ENCODE measurements at places on chromosomes 2 and 18. TPM values are rescaled to one million over a fixed set of nuclear protein-coding genes. Genes with fewer than 3 reads are reported as not detected.

DNA sequence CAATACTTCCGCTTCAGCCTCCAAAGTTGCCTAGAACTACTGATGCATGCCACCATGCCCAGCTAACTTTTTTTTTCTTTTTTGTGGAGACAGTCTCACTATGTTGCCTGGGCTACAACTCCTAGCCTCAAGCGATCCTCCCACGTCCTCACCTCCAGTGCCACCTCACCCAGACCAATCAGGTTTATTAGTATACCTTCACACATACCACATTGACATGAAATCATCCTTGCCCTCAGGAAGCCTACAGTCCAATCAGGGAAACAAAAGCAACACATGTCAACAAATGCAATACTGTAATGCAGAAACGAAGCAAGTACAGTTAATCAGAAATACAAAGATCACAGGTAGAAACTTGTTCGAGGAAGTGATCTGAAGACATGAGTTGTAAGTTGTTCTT, 4.0 kb downstream of the TRIP12 start:
- no peak overlapping the region for H3K27ac ChIP-seq
- DNase-seq: no peak
- peaks cover 16% of the 10 kb centered on the region for H3K36me3 ChIP-seq
- no peaks in the 10 kb centered on the region for H3K27me3 ChIP-seq
- peaks cover 6% of the 10 kb centered on the region for H3K4me1 ChIP-seq

GRCh38 chr2:229868794-229869193, 53.0 kb downstream of the TRIP12 start:
- peaks cover 3% of the 10 kb centered on the region for H3K36me3 ChIP-seq
- peaks cover 19% of the 10 kb centered on the region for H3K4me1 ChIP-seq
- H3K27me3 ChIP-seq: no peaks in the 10 kb centered on the region
- no peak overlapping the region for H3K27ac ChIP-seq

GRCh38 chr2:71595569-71595968, 142.2 kb downstream of the DYSF start:
- DNase-seq: no peak
- no peak overlapping the region for H3K27ac ChIP-seq
- H3K36me3 ChIP-seq: no peaks in the 10 kb centered on the region
- no peaks in the 10 kb centered on the region for H3K4me1 ChIP-seq
- H3K27me3 ChIP-seq: no peaks in the 10 kb centered on the region
- H3K4me3 ChIP-seq: no peak overlapping the region

DNA sequence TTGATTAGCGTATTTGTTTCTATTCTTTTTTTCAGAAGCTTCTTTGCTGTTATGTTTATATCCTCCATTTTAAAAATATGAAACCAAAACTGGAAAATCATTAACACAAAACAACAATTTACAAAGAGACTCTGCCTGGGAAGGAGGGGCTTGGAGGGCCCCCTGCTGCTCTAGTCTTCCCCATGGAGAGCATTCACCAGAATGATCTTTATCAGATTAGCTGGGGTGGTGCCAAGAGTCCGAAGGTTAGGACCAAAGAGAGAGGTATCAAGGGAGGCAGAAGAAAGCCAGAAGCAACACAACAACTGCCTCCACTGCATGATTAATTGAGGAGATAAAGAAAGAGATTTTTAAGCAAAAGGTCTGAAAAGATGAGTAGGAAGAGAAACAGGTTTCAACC, 218.6 kb downstream of the IRS1 start:
- no peaks in the 10 kb centered on the region for H3K36me3 ChIP-seq
- DNase-seq: no peak
- no peaks in the 10 kb centered on the region for H3K27me3 ChIP-seq
- no peak overlapping the region for H3K27ac ChIP-seq
- no peak overlapping the region for H3K4me3 ChIP-seq
- peaks cover 3% of the 10 kb centered on the region for H3K4me1 ChIP-seq

- H3K27ac ChIP-seq: no peak overlapping the region
- DNase-seq: peak; percentile 77
- H3K36me3 ChIP-seq: no peaks in the 10 kb centered on the region
- H3K4me1 ChIP-seq: no peaks in the 10 kb centered on the region
These were observed 59.8 kb upstream of the SLC38A11 start for GRCh38 chr2:165015052-165015642.

- H3K36me3 ChIP-seq: peaks cover 9% of the 10 kb centered on the region
- DNase-seq: peak; percentile 89
- H3K4me1 ChIP-seq: peaks cover 42% of the 10 kb centered on the region
- H3K27ac ChIP-seq: peak overlapping the region; percentile 96
- no peaks in the 10 kb centered on the region for H3K27me3 ChIP-seq
These were observed 209.7 kb downstream of the TMX3 start for GRCh38 chr18:68505178-68505574.

DNA sequence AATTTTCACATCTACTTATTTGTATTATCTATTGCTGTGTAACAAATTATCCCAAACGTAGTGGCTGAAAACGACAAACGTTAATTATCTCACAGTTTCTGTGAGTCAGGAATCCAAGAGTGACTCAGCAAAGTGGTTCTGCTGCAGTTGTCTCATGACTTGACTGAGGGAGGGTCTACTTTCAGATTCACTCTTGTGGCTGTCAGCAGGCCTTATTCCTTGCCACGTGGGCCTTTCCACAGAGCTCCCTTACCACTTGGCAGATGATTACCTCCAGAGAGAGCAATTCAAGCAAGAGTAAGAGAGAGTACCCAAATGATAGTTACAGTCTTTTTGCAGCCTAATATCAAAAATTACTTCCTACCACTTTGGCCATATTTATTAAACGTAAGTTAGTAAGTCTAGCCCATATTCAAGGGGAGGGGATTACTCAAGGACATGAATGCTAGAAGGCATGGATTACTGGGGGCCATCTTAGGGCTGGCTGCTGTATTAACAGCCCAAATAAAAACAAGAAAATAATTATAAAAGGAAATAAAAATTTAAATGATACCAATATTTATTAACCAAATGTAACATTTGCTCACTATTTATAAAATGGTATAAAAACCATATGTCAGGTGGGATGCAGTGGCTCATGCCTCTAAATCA, 48.7 kb upstream of the NBEAL1 start:
- H3K4me1 ChIP-seq: peaks cover 5% of the 10 kb centered on the region
- no peak overlapping the region for H3K27ac ChIP-seq
- H3K36me3 ChIP-seq: no peaks in the 10 kb centered on the region
- H3K4me3 ChIP-seq: no peak overlapping the region
- H3K27me3 ChIP-seq: no peaks in the 10 kb centered on the region

DNA sequence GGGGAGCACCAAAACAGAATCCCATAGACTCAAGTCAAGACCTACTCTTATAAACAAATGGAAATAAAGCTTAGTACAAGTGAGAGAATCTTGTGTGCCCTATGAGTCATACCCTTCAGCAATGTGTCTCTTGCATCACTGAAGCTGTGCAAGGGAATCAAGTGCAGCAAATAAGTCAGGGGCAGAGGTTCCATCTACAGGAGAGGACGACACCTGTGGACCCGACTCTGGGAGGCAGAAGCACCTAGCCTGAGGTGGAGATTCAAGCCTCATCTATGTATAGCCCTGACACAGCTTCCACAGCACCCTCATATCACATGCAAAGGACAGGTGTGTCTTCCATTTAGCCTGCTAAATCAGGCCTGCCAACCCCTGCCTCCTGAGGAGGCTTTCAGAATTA, 298.2 kb downstream of the CNTNAP5 start:
- no peaks in the 10 kb centered on the region for H3K36me3 ChIP-seq
- H3K27ac ChIP-seq: no peak overlapping the region
- no peak for DNase-seq
- H3K4me1 ChIP-seq: no peaks in the 10 kb centered on the region

DNA sequence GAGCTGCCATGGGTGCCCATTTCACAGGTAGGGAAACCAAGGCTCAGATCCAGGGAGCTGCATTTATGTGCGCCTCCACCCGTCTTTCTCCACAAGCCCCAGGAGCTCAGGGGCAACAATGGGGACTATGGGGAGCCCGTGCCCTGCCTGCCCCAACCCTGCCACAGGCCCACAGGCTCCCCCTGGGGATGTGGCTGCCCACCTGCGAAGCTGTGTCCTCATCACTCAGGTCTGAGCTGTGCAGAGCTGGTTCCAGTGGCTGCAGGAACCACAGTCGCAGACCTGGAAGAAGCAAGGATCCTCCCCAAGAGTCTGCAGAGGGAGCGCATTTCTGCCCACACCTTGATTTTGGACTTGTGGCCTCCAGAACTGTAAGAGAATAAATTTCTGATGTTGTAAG, 9.8 kb downstream of the TEKT4 start:
- H3K4me1 ChIP-seq: no peaks in the 10 kb centered on the region
- peaks cover 13% of the 10 kb centered on the region for H3K27me3 ChIP-seq
- no peaks in the 10 kb centered on the region for H3K36me3 ChIP-seq
- DNase-seq: no peak
- no peak overlapping the region for H3K4me3 ChIP-seq
- H3K27ac ChIP-seq: no peak overlapping the region

DNA sequence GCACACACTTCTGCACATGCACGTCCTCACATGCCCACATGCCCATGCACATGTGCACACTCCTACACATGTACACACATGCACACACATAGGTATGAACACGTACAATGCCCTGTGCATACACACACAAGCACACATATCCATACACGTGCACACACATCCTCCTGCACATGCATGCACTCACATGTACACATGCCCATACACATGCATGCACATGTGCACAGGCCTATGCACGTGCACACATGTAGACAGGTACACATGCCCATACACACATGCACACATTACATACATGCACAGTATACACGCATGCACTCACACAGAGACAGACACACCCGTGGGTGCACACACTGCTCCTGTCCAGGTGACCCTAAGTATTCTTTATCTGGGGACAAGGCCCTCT, 34.3 kb downstream of the GPC1 start:
- DNase-seq: no peak
- H3K4me3 ChIP-seq: no peak overlapping the region
- no peaks in the 10 kb centered on the region for H3K4me1 ChIP-seq
- no peaks in the 10 kb centered on the region for H3K27me3 ChIP-seq
- no peak overlapping the region for H3K27ac ChIP-seq

- H3K27ac ChIP-seq: no peak overlapping the region
- peaks cover 2% of the 10 kb centered on the region for H3K4me1 ChIP-seq
- H3K36me3 ChIP-seq: no peaks in the 10 kb centered on the region
- no peak for DNase-seq
- no peak overlapping the region for H3K4me3 ChIP-seq
These were observed 68.7 kb upstream of the MC2R start for GRCh38 chr18:13984080-13984479.

DNA sequence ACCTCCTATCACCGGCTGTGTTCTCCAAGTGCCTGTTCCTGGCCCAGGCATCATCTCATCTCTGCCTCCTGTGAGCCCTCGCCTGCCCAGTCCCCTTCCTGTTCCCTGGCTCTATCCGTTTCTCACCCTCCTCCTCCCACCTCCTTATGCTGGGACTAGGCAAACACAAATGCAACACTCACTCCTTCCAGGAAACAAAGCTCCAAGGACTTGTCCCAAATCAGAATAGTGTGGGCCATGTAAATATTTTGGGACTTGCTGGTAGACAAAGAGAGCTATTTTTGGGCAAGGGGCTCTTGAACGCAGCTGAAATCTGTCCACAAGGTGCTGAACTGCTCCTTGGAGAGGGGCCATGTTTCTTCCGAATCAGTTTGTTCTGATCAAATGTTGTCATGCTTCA, 25.3 kb downstream of the MBP start:
- H3K27me3 ChIP-seq: no peaks in the 10 kb centered on the region
- no peak for DNase-seq
- peaks cover 11% of the 10 kb centered on the region for H3K4me1 ChIP-seq

- no peaks in the 10 kb centered on the region for H3K36me3 ChIP-seq
- H3K27me3 ChIP-seq: no peaks in the 10 kb centered on the region
- no peak for DNase-seq
- H3K27ac ChIP-seq: no peak overlapping the region
These were observed 636.9 kb downstream of the LRP1B start for GRCh38 chr2:141493936-141494335.

DNA sequence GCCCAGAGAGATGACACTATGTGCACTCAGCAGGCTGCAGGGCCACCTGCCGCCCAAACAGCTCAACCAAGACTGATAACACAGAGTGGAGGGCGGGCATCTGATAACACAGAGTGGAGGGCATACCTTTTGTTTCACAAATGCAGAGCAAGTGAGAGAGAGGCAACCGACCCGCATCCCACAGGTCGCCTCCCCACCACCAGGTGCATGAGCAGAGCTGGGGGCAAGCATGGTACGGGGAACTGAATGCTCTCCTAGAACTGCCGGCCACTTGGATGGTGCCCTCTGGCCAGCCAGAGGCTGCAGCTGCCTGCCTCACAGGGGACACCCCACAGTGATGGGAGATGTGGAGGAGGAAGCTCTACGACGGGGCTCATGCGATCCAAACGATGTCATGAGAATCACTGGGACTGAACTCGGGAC, 49.5 kb downstream of the ANO7 start:
- DNase-seq: no peak
- H3K36me3 ChIP-seq: peaks cover 99% of the 10 kb centered on the region
- H3K4me1 ChIP-seq: no peaks in the 10 kb centered on the region

- H3K36me3 ChIP-seq: no peaks in the 10 kb centered on the region
- no peak for DNase-seq
- H3K27me3 ChIP-seq: no peaks in the 10 kb centered on the region
These were observed 9.9 kb upstream of the YPEL5 start for GRCh38 chr2:30136764-30137444.

DNA sequence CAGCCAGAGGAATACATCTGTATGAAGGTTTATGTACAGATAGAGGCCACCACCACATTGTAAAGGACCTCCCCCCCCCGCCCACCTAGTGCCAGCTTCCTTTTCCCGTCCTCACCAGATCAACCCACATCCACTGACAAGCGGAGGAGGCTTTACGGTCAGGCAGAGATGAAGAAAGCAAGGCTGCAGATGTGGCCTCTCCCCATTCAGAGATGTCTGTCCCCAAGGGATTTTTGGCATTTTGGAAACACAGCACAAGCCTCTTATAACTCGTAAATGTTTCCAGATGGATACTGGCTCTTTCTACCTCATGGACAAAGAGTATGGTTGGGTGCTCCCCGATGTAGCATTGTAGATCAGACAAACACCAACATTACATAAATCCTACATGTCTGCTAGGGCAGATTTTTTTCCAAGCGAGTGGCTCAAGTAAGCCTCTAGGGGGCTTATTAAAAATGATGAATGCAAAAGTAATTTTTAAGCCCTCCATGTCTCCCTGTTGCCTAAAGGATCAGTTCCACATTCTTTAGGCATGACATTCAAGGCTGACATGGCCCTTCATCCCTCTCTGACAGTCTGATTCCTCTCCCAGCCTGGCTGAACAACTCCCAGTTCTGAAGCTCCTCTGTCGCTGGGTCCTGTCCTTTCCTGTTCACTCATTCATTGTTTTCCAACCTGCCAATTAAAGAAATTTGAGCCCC, 11.7 kb downstream of the VIT start:
- H3K4me1 ChIP-seq: peaks cover 19% of the 10 kb centered on the region
- peak; percentile 64 for DNase-seq
- no peaks in the 10 kb centered on the region for H3K27me3 ChIP-seq
- no peak overlapping the region for H3K4me3 ChIP-seq

Gene C2orf15
- total RNA-seq: 0.56 TPM

Gene GALNT5
- total RNA-seq: not detected

Gene SAG
- total RNA-seq: 1.3 TPM

Gene RNF149
- total RNA-seq: 26.8 TPM

Gene UBXN4
- 117 TPM for total RNA-seq

Gene OTOF
- total RNA-seq: not detected

Gene EGR4
- 1.9 TPM for total RNA-seq

Gene ERICH2
- not detected for total RNA-seq

Gene CRACDL
- total RNA-seq: not detected

Gene SCN1A
- 0.83 TPM for total RNA-seq

Gene SLC9A2
- total RNA-seq: not detected

Gene SLC11A1
- total RNA-seq: 0.09 TPM

Gene FEV
- 12.6 TPM for total RNA-seq

Gene IL1R2
- not detected for total RNA-seq

Gene CCDC68
- not detected for total RNA-seq
